NCI-H2107 (cell line): ENCODE measurements at places on chromosomes 7 and 10.

GRCh38 chr7:32887395-32887794, 4.2 kb downstream of the KBTBD2 start:
- DNase-seq, result no peak

DNA sequence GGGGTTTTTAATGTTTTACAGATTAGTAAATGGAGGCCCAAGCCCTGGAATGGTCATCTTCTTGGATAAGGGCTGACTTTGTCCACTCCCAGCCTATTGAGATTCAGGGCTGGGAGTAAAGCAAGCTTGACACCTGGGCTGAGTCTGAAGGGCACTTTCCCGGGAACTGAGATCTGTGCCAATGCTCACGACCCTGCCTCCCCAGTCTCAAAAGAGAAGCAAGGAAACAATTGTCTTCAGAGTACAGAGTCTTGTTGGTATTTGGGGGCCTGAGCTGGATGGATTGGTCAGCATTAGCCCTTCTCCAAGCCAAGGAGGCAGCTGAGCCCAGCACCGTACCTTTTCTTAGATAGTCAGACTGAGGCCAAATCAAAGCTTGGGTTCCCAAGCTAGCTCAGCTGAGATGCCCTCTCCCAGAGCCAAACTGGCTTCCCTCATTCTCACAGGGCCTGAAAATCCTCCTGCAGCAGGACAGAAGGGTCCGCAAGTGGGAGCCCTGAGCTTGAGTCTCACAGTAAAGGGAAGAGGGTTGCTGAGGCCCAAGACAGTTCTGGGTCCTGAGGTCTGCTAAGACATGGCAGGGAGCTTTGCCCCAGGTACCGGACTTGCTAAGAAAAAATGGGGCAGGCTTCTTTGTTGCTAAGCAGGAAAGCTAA, 3.7 kb downstream of the DDIT4 start:
- DNase-seq, result no peak

- DNase-seq, result no peak
Observed at GRCh38 chr7:23205909-23206767, 24.3 kb downstream of the NUP42 start.

DNA sequence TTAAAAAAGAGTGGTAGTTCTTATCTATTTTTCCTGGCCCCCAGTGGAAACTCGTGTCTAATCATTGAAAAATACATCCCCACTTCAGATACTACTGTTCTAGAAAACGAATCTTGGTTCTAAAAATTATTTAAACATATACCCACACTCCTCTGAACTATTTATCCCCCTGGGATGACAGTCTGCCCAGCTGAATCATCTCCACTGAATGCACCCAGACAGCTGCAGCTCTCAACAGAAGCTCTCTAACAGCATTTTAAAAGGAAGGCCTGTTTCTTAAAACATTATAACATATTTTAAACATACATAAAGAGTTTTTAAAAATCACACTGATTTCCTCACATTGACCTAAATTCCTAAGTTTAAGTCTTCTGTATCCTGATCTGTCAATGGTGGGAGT, 544.6 kb upstream of the PHF14 start:
- DNase-seq, result no peak

- no peak for DNase-seq
Observed at GRCh38 chr7:106278695-106279094, 6.1 kb downstream of the NAMPT start.

DNA sequence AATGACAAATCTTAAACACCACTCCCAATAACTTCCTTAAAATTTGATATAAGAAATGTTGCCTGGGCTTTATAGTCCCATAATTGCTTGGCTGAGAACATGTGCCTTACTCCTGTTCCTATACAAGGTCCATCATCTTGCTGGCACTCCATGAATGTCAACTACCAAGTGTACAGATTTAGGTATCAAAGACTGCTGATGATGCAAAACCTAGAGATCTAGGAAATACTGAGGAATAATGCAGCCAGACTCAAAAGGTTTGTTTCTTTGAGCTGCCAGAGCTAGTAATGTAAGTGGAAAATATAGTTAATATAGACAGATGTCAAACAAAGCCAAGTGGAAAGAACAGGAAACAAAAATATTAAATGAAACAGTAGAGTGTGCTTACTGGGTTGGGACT, 121.1 kb downstream of the DYNC1I1 start:
- DNase-seq, result no peak

DNA sequence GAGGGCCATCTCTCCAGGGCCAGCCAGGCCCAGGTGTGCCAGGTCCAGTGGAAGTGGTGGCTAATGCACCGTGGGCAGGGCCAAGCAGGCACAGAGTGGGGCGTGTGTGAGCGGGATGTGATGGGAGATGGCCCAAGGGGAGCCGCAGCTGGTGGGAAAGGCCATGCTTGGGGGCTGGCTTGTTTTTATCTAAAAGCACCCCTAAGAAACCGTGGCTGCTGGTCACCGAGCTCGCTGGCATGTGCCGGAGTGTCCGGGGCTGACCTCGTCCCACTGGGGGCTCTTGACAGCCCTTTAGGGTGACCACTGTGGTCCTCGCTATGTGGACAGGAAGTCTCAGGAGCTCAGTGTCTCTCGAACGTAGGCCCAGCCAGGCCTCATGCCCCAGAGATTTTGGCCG, 582.4 kb upstream of the FOXK1 start:
- no peak for DNase-seq

GRCh38 chr7:55016061-55016745, 2.6 kb upstream of the EGFR start:
- no peak for DNase-seq

- DNase-seq, result no peak
Observed at GRCh38 chr10:49419005-49419404, 23.1 kb upstream of the DRGX start.

- DNase-seq, result no peak
Observed at GRCh38 chr7:110646804-110647203, 444.1 kb upstream of the LRRN3 start.

GRCh38 chr7:92769394-92769699, 67.0 kb downstream of the CDK6 start:
- no peak for DNase-seq

DNA sequence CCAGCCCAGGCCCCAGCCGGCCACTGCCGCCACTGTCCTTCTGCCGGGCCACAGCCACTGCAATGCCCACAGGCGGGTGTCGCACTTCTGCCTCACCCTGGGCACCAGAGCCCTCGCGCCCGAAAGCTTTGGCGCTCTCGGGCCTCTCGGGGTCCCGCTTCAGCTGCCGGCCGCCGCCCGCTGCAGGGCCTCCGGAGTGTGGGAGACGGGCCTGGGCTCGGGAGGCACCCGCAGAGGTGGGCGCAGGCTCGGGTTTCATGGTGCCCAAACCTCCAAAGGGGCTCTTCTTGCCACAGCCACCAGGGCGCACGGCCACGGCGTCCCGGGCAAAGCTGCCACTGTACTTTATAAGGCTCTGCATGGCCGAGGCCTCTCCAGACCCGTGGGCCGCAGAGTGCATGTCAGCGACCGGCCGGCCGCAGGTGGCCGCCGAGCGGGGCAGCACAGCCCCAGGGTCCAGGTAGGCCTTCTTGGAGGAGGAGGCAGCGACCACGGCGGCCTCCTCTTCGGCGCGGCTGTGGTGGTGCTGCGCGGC, 35.9 kb downstream of the TNRC18 start:
- no peak for DNase-seq

DNA sequence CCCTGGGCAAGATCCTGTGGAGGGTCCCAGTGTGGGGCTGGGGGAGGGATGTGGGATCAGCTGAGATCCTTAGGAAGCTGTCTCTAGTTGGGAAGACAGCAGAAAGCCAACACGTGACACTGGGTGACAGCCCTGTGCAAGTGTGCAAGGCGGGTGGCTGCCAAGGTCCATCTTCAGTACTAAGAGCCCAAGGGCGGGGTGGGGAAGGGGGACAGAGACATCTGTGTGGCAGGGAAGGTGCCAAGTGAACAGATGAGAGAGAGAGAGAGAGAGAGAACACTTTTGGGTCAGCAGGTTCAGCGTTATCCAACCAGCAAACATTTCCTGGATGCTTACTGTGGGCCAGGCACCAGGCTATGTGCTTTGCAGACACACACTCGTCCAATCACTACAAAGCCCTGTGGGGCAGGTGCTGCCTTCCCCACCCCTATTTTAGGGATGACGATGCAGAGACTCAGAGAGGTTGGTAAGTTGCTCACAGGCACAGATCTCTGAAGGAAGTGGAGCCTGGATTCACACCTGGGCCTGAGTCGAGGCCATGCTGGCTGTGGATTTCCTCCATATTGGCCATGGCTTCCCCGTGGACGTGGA, 135.7 kb downstream of the GRK5 start:
- no peak for DNase-seq

DNA sequence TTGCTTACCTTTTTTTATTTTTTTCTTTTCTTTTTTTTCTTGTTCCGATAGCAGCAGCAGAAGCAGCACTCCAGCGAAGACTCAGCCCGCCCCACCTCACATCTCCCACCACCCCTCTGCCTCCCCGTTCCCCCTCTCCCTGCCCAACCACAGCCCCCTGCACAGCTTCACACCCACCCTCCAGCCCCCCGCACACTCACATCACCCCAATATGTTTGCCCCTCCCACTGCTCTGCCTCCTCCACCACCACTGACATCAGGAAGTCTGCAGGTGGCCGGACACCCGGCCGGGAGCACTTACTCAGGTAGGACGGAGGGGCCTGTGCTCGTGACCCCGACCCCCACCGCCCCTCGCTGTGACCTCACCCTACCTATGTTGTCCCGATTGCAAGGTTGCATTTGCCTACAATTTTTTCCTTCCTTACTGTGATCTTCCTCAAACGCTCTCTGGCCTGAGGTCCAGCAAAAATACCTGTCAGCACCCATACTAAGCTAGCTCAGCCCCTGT, 367.2 kb upstream of the GALNT17 start:
- DNase-seq, result no peak

DNA sequence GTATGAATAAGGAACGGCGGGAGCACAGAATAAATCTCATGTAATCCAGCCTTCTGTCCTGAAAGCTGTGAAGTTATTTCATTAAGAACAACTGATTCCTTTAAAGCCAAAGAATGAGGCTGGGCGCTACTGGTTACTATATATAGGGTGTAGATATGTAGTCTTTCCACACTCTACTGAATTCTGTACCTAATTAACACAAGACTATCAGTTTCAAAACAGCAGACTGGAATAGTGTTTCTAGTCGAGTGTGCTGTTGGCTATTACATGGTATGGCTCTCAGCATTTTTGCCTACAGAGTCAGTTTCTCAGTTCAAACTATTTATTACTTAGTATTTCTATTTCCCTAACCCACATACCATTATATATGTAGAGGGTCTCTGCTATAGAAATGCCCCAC, 163.3 kb downstream of the THSD7A start:
- DNase-seq, result no peak

DNA sequence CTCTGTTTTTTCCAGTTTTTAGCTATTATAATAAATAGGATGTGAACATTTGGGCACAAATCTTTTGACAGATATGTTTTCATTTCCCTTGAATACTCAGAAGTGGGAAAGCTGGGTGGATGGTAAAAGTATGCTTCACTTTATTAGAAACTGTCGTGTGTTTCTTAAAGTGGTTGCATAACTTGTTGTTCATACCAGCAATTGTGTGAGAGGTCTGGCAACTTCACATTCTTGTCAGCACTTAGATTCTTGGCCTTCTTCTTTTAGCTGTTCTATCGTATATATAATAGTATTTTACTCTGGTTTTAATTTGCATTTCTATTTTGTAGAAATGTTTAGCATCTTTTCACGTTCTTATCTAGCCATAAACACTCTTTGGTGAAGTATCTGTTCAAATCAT, 894.4 kb downstream of the KCNMA1 start:
- no peak for DNase-seq

DNA sequence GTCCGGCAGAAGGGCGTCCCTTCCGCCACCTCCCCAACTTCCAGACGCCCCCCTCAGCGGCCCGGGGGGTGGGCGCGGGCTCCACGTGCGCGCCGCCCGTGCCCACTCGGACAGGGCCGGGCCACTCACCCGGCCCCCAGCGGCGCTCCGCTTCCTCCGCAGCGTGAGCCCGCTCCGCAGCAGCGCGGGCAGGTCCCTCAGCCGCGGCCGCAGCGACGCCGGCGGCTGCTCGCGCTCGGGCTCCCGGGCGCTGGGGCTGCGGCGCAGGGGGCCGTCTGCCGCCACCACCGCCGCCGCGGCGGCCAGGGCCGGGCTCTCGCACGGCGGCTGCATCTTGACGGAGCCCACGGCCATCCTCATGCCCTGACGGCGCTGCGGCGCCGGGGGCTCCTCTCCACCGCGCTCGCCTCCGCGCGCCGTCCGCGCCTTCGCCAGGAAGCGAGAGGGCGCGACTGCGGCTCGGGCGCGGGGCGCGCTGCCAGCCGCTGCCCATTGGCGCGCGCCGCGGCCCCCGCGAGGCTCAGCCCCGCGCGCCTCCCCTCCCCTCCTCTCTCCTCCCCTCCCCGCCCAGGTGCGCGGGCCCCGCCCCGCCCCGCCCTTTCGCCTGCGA, at the start of gene RAPGEF5:
TSS of gene RAPGEF5 (minus strand) at position 454 of the 610 bp plus-strand sequence. CDS start at position 360, 94 bp downstream.
- DNase-seq, result peak; percentile 34

GRCh38 chr10:98673171-98673782, 226.5 kb upstream of the HPS1 start:
- no peak for DNase-seq

DNA sequence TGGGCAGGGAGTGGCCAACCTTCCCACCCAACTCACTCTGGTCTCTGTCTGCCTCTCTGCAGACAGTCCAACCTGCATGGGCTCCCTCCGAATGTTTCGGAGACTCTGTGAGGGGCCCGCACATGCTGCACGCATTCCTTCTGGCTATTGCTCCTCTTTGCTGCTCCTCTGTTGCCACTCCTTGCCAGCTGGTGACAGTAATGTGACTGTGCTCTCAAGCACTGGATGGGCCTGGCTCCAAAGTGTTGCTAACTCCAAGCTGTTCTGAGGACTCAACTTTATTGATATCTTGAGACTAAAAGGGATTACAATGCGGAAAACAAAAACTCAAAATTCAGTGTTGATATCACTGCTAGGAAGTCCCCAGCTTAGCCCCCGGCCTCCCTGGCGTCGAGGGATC, 105.4 kb upstream of the KIF5B start:
- no peak for DNase-seq

- no peak for DNase-seq
Observed at GRCh38 chr10:89074120-89074519, 83.5 kb downstream of the FAS start.

GRCh38 chr7:136030867-136031318, 53.7 kb upstream of the MTPN start:
- no peak for DNase-seq

- peak; percentile 80 for DNase-seq
Observed at GRCh38 chr7:70693686-70694433, 438.1 kb upstream of the GALNT17 start.

DNA sequence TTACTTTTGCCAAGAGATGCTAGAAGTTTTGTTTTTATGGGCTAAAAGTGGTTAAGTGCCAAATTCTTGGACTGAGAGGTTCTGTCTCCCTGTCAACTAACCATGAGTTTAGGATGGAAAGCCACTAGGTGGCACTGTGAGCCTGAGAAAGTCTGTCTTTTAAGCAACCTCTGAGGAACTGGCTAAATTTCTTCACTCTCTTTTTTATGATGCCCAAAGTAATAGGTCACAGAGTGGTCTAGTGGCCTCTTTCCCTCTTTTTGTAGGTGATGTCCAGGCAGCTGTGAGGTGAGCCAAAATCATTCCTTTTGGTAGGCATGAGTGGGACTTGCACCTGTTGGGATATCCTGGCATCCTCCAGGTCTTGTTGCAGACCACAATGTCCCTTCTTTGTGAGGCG, 56.8 kb downstream of the SND1 start:
- peak; percentile 25 for DNase-seq

- no peak for DNase-seq
Observed at GRCh38 chr7:24956021-24956420, 24.0 kb downstream of the OSBPL3 start.
